T-cell (primary cell): ENCODE measurements at places on chromosomes 1 and 21.

- no peak for DNase-seq
Measured at GRCh38 chr1:151549199-151549598, 9.1 kb downstream of the TUFT1 start.

GRCh38 chr1:94100785-94101612 lies 19.9 kb downstream of the ABCA4 start:
- no peak for DNase-seq

DNA sequence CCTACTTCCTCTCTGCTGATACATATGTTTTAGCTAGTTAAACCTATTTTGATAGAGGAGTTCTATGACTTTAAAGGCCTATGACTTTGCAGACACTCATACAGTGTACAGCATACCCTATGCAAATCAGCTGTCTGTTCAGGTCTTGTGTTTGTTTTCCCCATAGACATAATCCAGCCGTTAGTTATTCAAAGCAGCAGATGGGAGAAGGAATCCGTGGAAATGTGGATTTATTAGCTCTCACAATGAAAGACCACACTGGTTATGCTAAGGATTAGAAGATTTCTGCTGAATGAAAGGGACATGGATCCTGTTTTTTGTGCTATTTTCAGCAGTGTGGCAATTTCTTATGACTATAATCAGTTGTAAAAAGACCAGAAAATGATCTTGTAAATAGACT lies 59.8 kb downstream of the MAST2 start:
- no peak for DNase-seq

GRCh38 chr1:156387870-156388173 lies 18.8 kb downstream of the RHBG start:
- DNase-seq: no peak

- no peak for DNase-seq
Measured at GRCh38 chr1:219189021-219189824, 15.5 kb downstream of the LYPLAL1 start.

- no peak for DNase-seq
Measured at GRCh38 chr1:17120962-17121837, 1.9 kb upstream of the PADI2 start.

DNA sequence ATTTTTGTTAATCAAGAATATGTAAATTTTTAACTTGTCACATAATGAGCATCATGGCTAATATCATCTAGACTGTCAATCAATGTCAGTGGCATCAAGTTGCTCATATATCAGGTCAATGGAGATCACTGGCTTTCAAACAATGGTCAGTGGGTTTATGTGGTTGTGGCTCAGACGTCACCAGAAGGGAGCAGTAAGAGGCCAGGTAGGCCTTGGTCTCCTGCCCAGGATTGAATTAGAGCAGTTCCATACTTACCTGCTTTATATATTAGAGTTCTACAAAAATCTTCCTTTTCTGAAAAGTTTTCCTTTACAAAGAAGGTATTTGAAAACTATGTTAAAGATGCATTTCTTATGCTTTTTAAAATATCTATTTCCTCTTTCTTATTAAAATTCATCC lies 206.3 kb upstream of the B3GALT2 start:
- DNase-seq: no peak

GRCh38 chr1:3351449-3352298 lies 102.8 kb upstream of the ARHGEF16 start:
- DNase-seq: no peak

GRCh38 chr1:1899266-1899966 lies 8.5 kb upstream of the GNB1 start:
- no peak for DNase-seq

DNA sequence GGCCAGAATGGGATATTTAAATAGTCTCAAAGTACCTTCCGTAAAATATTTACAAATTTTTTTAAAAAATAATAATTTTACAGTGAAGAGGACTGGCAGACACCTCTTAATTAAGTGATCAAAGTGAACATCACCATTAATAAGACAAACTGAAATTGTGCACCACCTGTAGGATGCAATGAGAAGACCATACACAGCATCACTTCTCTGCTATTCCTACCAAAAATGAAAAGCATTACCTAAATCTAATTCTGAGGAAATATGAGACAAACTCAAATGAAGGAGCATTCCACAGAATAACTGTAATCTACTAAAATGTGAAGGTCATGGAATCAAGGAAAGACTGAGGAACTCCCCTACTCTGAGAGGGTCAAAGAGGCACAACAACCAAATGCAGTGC lies 68.2 kb upstream of the PRDX6 start:
- no peak for DNase-seq

GRCh38 chr1:157154940-157155514 lies 16.8 kb upstream of the ETV3 start:
- no peak for DNase-seq

DNA sequence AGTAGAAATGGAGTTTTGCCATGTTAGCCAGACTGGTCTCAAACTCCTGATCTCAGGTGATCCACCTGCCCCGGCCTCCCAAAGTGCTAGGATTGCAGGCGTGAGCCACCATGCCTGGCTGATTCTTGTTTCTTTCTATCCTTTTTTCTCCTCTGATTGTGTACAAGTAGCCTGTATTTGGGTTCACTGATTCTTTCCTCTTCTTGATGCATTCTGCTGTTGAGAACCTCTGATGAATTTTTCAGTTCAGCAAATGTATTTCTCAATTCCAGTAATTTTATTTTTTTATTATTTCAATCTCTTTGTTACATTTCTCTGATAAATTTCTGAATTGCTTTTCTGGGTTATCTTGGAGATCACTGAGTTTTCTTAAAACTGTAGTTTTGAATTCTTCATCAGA lies 58.8 kb downstream of the AXDND1 start:
- DNase-seq: no peak

GRCh38 chr1:16398371-16398953 lies 31.4 kb downstream of the SZRD1 start:
- DNase-seq: no peak

DNA sequence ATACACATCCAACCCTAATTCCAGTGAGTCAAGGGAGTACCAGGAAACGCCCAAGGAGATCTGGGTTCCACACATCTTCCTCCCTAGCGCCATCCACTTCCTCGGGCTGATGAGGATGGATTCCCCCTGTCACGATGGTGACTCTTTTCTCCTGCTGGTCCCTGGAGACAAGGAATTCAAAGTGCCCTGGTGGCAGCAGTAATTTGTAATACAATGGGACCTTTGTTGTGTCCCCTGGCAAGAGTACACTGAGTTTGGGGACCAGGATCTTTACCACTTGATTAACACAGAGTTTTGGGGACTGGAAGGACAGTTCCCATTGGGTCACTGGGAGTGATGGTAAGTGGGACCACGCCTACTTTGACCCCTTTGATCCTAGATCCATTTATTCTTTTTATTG lies 9.4 kb upstream of the JAK1 start:
- DNase-seq: no peak

DNA sequence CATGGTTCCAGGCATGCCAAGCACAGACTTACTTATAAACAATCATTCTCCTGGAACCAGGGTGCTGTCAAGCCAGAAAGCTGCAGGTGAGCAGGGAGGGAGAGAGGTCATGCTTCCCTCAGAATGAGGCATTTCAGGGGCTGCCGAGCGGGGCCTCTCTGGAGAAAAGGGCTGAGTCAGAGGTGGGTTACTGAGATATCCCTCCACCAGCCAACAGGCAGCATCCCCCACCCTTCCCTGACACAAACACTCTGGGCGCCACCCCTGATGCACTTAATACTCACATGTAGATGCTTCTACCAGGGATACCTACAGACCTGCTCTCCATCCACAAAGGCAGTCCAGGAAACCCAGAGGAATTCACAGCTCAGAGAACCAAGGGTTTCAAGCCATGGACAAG lies 13.1 kb downstream of the STK40 start:
- no peak for DNase-seq

- no peak for DNase-seq
Measured at GRCh38 chr1:235289859-235290739, 37.9 kb downstream of the ARID4B start.

GRCh38 chr21:33259428-33259827 lies 6.7 kb upstream of the IL10RB start:
- no peak for DNase-seq

DNA sequence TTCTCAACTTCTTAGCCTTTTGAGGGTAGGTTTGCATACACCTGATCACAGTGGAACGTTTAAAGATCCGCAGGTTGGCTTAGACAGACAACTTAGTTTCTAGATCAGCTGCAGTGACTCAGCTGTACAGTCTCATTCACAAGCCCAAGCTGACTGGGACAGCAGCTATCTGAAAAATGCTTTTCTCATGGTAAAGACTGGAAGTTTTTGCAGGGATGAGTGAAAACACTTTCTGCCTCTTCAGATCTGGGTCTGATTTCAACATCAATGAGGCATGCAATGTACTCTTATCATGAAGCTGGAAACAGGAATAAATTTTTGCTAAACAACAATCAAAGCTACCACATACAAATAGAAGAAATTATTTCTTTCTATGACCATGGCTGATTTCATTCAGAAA lies 61.1 kb upstream of the PTBP2 start:
- no peak for DNase-seq

DNA sequence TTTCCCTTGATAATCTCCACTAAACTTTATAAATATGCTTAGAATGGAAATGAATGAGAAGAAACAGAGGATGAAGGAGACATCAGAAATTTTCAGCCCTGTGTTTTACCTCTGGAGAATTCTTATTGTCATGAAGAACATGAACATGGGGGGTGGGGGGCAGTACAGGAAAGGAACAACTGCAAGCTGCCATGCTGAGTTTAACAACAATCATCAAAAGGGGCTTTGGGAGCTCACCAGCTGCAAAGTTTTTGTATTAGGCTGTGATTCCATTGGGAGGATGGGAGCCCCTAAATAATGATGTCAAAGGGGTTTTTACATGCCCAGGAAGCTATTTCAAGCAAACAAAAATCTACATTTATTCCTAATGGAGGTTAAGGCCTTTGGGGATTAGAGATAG lies 103.3 kb downstream of the AKT3 start:
- DNase-seq: no peak

DNA sequence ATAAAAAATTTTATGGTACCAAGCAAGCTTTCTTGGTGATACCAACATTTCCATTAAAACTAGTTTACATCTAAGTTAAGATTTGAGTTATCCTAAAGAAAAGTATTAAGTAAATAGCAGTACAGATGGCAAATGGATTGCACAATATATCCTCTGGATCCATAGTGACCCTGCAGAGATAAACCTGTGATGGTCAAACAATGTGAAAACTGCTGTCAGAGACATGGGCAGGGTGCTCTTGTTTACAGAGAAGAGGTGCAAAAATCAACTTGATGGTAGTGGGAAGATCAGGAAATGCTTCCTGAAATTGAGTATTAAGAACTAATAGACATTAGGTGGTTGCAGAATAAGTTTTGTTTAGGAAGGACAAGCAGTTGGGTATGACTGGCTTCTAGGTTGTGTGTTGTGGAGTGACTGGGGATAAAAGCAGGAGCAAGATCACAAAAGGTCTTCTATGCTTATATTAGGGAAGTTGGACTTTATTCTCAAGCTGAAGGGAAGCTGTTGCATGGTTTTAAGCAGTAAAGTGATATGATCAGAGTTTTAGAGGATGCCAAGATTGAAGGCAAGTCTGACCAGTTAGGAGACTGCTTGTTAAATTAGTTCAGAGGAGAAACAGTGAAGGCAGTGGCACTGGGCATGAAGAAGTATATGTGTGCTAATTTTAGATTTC lies 9.9 kb downstream of the TTC3 start:
- DNase-seq: no peak

DNA sequence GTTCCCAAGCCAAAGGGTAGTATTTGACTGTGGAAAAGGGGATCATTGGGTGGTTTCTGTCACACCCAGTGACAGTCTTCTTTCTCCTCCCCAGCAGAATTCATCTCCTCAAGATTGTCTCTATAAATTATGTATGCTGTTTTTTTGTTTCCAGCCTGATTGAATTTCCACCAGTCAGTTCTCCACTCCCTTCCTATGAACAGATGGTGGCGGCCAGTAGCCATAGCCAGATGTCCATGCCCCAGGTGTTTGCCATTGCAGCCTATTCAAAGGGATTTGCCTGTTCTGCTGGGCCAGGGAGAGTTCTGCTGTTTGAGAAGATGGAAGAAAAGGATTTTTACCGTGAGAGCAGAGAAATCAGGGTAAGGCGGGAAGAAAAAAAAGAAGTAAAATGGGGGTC lies 12.9 kb downstream of the CFAP57 start:
- no peak for DNase-seq

GRCh38 chr1:50422675-50422945 lies 633 bp downstream of the DMRTA2 start:
- no peak for DNase-seq

DNA sequence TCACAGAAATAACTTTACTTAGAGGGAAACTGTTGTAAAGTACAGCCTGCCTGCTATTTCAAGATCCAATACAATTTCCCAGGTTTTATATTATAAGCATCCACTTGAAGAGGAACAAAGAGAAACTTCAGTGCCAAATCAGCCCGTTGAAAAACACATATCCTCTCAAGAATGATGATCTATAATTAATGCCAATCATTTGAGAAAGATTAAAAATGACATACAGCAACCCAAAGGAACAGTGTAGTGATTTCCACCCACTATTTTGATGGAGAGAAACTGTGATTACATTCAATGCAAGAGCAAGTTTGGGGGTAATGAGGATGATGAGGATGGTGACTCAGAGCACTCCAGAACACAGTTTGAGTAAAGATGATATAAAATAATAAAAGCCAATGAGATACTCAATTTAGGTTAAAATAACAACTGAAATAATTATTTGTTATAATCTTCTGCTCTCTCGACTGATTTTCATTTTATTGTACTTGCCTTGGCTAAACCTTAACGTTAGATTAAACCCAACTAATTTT lies 715.5 kb downstream of the NCAM2 start:
- DNase-seq: no peak

DNA sequence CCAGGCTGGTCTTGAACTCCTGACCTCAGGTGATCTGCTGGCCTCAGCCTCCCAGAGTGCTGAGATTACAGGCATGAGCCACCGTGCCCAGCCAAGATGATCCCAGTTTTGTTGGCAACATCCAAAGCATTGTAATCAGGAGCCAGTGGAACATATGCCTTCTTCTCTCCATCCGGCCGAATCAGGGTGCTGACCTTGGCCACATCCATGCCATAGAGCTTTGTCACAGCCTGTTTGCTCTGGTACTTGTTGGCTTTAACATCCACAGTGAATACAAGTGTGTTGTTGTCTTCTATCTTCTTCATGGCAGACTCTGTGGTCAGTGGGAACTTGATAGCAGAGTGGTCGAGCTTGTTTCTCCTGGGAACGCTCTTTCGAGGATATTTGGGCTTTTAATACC lies 17.1 kb downstream of the TNFRSF8 start:
- DNase-seq: no peak

- DNase-seq: no peak
Measured at GRCh38 chr1:167746013-167746672, 24.4 kb downstream of the MPZL1 start.

GRCh38 chr1:63799820-63800219 lies 26.0 kb downstream of the ROR1 start:
- no peak for DNase-seq

- DNase-seq: no peak
Measured at GRCh38 chr1:15736038-15736891, at the start of gene SLC25A34. SLC25A34 (plus strand) TSS chr1:15736258; CDS start chr1:15736486, 228 bp downstream.
